ENCODE measurements at places on chromosomes 5 and 9.

DNA sequence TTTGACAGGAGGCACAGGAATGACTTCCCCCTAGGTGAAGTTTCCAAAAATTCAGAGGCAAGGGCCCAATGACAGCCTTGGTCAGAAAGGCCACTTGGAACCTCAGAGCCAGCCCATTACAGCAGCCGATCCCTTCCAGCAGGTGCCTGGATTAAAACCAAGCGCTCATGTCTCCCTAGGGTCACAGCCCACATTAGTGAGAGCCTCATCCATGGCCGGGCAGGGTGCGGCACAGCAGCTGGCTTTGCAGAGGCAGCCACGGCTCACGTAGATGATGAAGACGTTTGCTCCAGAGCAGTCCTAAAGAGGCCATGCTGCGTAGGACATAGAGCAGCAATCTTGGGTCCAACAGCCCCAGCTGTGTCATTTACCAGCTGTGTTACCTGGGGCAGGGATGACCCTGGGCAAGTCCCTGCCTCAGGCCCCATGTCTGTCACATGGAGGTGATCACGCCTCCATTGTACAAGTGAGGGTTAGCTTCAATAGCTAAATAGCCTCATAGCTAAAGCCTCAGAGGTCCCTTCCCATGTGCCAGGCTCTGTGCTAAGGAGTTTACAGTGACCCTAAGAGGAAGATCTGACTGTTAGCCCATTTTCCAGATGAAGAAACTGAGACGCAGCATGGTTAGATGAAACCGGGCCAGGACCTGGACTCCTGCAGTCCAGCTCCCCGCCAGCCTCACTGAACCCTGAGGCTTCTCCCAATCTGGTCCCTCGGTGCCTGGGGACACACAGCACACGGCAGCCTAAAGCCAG lies 39.2 kb downstream of the NEK6 start:
- no peak for DNase-seq

- no peak for DNase-seq
These were observed 110.5 kb upstream of the CDKN2B start for GRCh38 chr9:22119522-22120158.

DNA sequence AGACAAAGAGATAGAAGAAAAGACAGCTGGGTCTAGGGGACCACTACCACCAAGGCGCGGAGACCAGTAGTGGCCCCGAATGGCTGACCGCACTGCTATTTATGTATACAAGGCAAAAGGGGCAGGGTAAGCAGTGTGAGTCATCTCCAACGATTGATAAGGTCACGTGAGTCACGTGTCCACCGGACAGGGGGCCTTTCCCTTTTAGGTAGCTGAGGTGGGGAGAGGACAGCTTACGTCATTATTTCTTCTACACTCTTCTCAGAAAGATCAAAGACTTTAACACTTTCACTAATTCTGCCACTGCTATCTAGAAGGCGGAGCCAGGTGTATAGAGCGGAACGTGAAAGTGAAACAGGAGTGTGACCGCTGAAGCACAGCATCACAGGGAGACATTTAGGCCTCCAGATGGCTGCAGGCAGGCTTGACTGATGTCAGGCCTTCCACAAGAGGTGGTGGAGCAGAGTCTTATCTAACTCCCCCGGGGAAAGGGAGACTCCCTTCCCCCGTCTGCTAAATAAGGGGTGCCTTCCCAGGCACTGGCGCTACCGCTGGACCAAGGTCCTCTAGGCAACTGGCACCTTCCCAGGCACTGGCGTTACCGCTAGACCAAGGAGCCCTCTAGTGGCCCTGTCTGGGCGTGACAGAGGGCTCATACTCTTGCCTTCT lies 6.1 kb upstream of the PRR16 start:
- DNase-seq: peak; percentile 25

DNA sequence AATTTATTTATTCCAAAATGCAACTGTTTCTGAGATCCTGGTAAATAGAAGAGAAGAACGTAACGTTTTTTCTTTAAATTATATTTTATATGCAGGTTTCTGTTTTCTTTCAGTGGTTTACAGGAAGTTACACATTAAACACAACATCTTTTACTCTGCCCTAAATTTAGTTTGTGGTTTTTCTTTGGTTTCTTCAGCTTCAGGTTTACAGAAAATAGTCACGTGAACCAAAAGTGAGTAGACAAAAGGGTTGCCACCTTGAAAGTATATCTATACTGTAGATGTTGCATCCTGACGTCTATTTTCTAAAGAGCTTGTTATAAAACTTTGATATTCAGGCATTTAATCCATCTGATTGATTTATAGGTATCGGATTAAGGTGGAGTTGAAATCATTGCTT lies 1236.6 kb downstream of the MAT2B start:
- no peak for DNase-seq

- DNase-seq: no peak
These were observed 169.8 kb upstream of the FREM1 start for GRCh38 chr9:15079989-15080388.

GRCh38 chr9:91852801-91853347 lies 97.2 kb downstream of the ROR2 start:
- DNase-seq: no peak

GRCh38 chr9:13939701-13940490 lies 374.0 kb downstream of the NFIB start:
- peak; percentile 99 for DNase-seq

GRCh38 chr9:90099262-90099963 lies 494.6 kb downstream of the GADD45G start:
- DNase-seq: peak; percentile 49

- no peak for DNase-seq
These were observed 190.6 kb downstream of the MAT2B start for GRCh38 chr5:163695830-163696578.

DNA sequence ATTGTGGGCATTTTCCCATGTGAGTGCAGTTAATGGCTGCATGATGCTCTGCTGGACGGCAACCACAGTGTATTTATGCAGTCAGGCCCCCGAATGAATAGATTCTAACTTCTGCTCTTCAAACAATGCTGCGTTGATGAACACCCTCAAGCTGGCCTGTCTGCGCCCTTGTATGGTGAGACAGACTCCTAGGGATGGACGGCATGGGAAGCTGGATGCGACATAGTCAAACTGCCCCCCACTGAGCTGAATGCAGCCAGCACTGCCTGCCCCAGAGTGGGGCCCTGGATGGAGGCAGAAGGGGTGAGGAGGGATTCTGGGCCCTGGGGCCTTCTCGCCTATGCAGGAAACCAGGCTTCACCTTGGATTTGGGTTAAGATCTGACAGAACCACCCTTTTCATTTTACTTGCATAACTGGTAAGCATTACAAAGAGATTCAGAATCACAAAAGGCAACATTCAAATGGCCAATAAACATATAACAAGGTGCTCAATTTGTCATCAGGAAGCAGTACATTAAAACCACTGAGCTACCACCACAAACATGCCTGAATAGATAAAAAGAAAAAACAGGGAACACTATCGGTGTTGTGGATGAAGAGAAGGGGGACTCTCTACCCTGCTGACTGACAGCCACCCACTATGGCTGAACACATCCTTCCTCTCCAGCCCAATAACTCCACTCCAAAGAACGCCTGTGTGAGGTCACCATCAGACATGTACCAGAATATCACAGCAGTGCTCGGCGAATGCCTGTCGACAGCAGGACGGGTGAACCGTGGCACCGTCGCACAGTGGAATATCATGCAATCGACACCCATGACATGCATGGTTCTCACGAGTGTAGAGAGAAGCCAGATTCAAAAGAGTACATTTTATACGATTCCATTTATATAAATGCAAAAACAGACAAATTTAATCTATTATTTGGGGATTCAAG lies 79.1 kb downstream of the RAPGEF1 start:
- DNase-seq: no peak

- DNase-seq: no peak
These were observed 50.2 kb upstream of the STARD4 start for GRCh38 chr5:111562561-111562960.

DNA sequence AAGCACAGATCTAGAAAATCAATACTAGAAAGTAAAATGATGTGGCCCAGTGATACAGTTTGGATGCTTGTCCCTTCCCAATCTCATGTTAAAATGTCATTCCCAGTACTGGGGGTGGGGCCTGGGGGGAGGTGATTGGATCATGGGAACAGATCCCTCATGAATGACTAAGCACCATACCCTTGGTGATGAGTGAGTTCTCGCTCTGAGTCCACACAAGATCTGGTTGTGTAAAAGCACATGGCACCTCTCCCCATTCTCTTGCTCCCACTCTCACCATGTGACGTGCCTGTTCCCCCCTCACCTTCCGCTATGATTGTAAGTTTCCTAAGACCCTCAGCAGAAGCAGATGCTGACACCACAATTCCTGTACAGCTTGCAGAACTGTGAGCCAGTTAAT lies 234.2 kb upstream of the CDH6 start:
- DNase-seq: no peak

DNA sequence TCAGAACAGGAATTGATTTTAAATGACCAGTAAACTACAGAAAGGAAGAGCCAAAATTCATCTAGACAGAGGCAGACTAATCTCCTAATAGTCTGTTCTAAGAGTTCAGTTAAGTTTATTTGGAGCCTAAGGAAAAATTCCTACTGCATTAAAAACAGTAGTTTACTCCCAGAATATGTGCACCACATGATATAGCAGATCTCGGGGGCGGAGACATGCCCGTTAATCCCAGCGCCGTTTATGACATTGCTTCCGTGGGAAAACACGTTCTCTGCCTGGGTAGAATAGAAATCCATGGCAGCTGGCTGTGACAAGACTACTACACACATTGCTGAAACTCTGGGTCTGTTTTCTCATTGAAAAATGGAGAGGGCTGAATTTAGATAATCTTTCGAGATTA lies 11.4 kb downstream of the HABP4 start:
- DNase-seq: no peak

GRCh38 chr9:33988219-33988890 lies 60.3 kb downstream of the UBAP2 start:
- no peak for DNase-seq

GRCh38 chr9:90834828-90835595 lies 33.4 kb downstream of the SYK start:
- no peak for DNase-seq

DNA sequence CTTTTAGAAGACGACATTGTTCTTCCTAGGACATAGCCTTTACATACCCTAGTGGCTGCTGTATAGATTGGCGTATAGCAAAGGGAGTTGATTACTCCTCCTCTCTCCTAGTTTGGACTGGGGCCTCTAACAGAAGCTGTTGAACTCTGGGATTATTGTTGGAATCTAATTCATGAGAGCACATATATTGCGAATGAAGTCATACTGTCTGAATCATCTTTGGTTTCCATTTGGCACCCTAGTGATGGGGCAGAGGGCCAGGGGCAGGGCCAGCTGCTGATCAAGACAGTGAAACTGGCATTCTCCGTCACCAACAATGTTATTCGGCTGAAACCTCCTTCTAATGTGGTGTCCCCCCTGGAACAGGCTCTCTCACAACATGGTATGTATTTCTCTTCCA lies 40.3 kb downstream of the NUP188 start:
- no peak for DNase-seq

GRCh38 chr5:143445776-143446175 lies 42.3 kb upstream of the NR3C1 start:
- no peak for DNase-seq

DNA sequence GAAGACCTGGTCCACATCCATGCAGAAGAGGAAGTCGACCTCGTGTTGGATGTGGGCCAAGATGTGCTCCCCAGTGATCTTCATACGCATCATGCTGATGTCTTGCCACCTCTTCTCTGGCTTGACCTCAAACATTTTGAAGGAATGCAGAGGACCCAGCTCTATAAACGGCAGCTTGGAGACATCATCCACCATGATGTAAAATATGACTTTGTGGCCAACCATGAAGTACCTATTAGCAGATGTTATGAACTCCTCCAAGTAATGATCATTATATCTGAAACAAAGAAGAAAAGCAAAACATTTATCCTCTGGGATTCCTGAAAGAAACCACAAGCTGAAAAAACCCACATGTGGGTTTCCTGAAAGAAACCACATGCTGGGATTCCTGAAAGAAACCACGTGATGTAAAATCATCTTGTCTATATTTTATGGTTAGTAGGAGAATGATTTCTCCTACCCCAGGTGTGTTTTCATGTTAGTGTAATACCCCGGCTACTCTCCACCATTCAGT lies 52.3 kb downstream of the GGTA1 start:
- DNase-seq: no peak

- DNase-seq: no peak
These were observed 99.3 kb downstream of the RGS3 start for GRCh38 chr9:113562653-113563381.

GRCh38 chr9:80382211-80382891 lies 810.6 kb downstream of the TLE4 start:
- no peak for DNase-seq

GRCh38 chr5:58317808-58318207 lies 142.1 kb downstream of the PLK2 start:
- no peak for DNase-seq

DNA sequence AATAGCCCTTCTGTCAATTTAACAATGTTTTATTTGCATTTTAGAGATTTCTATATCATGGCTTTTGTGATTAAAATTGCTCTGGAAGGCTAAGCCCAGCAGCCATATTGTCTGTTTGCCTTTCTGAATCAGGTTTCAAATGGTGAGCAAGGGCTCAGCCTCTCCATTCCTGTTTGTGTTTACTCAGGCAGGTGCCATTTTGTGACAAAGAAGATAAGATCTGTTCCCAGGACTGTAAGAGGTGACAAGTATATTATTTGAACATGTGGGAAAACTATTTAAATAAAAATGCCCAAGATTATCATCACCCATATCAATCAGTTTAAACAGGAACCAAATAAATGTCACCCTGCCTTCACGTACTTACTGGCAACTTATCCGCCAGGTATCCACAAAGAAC lies 641.3 kb upstream of the KLF4 start:
- no peak for DNase-seq

GRCh38 chr9:36903541-36904435 lies 130.3 kb downstream of the PAX5 start:
- DNase-seq: no peak

GRCh38 chr5:90504743-90505142 lies 24.6 kb downstream of the LYSMD3 start:
- DNase-seq: no peak

- no peak for DNase-seq
These were observed 665 bp downstream of the TCF7 start for GRCh38 chr5:134114886-134115805.

DNA sequence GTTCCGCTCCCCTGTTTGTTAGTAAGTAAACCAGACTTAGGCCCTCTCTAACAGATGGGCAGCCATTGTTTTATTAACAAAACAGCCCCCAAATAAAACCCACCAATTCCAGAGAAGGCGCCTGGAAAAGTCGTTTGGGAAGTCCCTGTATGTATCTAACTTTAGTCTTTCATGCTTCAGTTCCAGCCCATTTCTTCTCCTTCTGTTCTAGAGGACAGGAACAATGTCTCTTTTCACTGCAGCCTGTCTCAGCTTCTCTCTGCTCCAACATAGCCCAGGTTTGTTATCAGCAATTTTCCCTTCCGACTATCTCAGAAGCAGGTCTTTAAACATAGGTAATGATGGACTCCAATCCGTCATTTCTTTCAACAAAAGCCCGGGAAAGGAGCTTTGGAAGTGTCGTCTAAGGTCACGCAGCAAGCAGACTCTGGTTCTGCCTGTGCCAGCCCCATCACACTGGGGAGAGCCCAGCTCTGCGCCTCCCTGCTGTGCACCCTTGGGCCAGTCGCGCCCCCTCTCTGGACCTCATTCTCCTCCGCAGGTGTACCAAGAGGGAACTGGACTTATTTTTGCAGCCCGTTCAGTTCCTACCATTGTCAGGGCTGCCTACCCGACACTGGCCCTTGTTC lies 9.6 kb upstream of the AKNA start:
- no peak for DNase-seq

GRCh38 chr9:86700629-86701028 lies 246.7 kb downstream of the GAS1 start:
- no peak for DNase-seq

GRCh38 chr5:80069251-80069800 lies 34.2 kb downstream of the THBS4 start:
- DNase-seq: no peak
